ENCODE measurements at places on chromosomes 2 and 18. TPM values are rescaled to one million over a fixed set of nuclear protein-coding genes. Genes with fewer than 3 reads are reported as not detected.

Gene IL37
- total RNA-seq = not detected

Gene COL5A2
- 28.7 TPM for total RNA-seq

Gene KIAA2012
- not detected for total RNA-seq

Gene TIGD1
- 2.7 TPM for total RNA-seq

Gene STON1
- 2.9 TPM for total RNA-seq

Gene UGT1A4
- not detected for total RNA-seq

Gene GREB1L
- total RNA-seq = 3.1 TPM

Gene SRD5A2
- total RNA-seq = not detected

Gene CDK15
- total RNA-seq = not detected

Gene CNDP1
- not detected for total RNA-seq

Gene SERPINB13
- not detected for total RNA-seq

Gene TRIM43
- not detected for total RNA-seq

Gene UCN
- not detected for total RNA-seq

Gene RPL37A
- total RNA-seq = 1,616 TPM

Gene TTC32
- 1.7 TPM for total RNA-seq

Gene NT5C1B
- not detected for total RNA-seq

Gene RUFY4
- total RNA-seq = not detected
